ENCODE measurements at places on chromosomes 7 and 10.
A peak's percentile ranks its signal among the peaks of the same experiment; 100 is the strongest.

DNA sequence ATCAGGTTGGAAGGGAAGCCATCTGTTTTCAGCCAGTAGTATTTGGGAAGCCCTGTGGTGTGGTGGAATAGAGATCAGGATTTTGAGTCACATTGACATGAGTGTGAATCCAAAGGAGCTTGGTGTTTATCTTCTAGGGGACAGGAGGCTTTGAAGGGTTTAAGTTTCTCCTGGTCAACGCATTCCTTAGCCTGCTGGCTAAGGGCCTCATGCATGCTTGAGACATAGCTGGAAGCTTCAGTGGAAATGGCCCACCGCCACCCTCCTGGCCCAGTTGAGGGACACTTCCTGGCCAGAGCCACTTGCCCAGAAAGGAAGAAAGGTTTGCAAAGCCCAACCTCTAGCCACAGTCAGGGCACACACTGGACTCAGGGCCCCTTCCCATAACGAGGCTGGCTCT, 70.9 kb downstream of the CDK1 start:
- DNase-seq, result no peak

GRCh38 chr7:116511552-116512519, 12.3 kb downstream of the CAV2 start:
- peak; percentile 38 for DNase-seq

- no peak for DNase-seq
Measured at GRCh38 chr10:35813219-35813618, 171.1 kb upstream of the FZD8 start.

GRCh38 chr7:29167721-29168120, 21.4 kb upstream of the CPVL start:
- DNase-seq, result no peak

- DNase-seq, result no peak
Measured at GRCh38 chr7:7077945-7078344, 104.4 kb upstream of the C1GALT1 start.

GRCh38 chr7:19066170-19066569, 51.3 kb downstream of the TWIST1 start:
- DNase-seq, result no peak

DNA sequence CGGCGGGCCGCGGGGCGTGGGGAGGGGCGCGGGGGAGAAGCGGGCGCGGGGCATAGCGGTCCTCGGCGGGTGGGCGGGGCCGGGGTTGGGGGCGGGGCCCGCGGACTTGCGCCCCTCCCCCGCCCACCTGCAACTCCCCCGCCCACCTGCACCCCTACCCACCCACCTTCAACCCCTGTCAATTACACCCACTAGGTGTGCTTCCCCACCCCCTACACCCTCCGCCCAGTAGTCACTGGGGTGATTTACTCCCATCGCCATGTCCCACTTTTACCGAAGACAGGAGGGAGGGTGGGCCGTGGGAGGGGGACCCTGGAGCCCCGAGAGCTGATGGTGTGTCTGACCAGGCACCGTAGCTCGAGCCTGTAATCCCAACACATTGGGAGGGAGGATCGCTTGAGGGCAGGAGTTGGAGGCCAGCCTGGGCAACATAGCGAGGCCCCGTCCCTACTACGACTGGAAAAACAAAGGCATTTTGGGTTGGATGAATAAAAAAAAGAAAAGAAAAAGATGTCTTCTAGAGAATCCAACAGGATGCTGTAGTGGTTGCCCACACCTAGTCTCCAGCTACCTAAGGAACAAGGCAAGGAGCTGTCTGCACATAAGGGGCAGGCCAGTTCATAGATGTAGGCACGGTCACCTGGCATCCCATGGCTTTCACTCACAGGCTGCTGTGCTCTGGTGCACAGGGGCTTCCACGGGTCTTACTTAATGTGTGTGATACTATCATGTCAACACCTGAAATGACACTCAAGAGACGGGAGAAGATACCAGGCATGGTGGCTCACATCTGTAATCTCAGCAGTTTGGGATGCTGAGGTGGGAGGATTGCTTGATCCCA, 761 bp downstream of the KCTD7 start:
- no peak for DNase-seq

- DNase-seq, result no peak
Measured at GRCh38 chr10:126939706-126940105, 34.5 kb downstream of the DOCK1 start.

GRCh38 chr7:120272701-120273475, at the start of gene KCND2:
Gene KCND2 (plus strand): TSS chr7:120273175.
- DNase-seq, result no peak

DNA sequence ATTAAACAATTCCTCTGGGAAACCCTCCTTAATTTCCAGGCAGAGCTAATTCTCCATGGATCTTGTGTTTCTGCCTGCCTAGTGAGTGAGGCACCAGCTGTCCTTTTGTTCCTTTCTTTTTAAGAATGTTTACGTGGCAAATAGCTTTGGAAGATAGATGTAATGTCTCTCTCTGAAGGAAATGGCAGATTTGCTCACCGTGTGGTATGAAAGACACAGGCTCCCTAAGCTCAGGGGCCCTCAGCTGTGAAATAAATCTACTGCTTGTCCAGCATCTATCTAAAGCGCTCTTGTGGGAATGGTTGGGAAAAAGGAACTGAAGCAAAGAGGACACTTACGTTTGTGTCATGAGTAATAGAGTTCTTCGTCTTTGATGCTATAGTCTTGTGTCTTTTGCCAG, 64.6 kb downstream of the FAS start:
- DNase-seq, result no peak

GRCh38 chr7:18357691-18358090, 137.9 kb upstream of the HDAC9 start:
- peak; percentile 7 for DNase-seq

DNA sequence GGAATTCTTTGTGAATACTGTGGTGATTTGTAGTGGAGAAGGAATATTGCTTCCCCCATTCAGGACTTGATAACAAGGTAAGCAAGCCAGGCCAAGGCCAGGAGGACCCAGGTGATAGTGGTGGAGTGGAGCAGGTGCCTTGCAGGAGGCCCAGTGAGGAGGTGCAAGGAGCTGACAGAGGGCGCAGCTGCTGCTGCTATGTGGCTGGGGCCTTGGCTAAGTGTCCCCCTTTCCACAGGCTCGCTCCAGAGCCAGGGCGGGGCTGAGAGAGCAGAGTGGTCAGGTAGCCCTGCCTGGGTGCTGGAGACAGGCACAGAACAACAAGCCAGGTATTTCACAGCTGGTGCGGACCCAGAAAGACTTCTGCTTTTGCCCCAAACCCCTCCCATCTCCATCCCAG, 162.9 kb downstream of the EGFR start:
- no peak for DNase-seq
